ENCODE measurements at places on chromosomes 4 and X.

- no peak for DNase-seq
Observed at GRCh38 chr4:127138586-127138985, 494.2 kb upstream of the INTU start.

DNA sequence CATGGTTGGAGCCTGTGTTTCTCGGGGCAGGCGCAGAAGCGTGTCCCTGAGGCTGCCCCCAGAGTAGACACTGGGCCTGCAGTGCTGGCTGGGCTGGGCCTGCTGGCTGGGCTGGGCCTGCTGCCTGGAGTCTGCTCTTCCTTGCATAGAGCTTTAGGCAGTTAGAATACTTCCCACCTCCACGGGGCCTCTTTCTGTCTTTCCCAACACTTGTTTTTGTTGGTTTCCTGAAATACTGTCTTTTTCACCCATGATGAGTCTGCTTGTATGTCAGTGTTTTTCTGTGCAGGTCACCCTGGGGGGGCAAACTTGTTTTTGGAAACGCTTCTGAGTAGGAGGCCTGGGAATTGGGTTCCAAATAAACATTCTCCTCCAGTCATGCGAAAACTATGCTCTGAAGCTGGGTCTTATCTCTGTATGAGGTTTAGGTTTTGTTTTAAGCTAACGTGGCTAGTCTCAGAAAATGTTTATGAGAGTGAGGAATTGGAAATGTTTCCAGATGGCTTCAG lies 32.2 kb downstream of the TRMT44 start:
- DNase-seq: no peak

DNA sequence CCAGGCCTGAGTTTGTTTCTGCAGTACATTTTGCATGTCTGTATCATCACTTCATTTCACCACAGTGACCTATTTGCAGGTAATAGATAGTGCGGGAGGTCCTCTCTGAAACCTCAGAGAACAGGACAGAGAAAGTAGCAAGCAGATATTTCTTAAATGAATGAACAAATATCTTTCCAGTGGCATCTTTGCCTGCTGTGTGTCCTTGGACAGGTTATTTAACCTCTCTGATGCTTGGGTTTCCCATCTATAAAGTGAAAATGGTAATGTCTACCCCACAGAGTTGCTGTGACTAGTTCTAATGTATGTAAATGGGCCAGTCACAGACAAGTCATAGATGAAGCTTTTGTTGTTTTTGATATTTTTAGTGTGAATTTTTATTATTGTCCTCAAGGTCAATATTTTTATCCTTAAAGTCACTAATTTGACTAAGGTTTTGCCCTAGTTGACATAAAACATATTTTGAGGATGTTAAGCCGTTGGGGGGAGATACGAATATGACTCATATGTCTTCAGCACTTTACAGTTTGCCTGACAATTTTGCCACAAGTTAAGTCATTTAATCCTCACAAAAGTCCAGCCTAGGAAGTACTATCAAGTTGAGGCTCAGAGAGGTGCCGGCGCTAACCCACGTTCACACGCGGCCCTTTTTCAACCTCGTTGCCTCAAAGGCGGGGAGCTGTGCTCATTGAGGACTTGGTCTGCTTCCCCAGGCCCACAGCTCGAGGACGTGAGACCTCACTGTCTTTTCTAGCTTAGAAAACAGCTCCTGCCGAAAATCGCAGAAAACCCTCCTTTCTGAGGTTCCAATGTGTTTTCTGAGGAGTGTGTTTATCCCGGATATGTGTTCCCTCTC lies 126.7 kb upstream of the STX18 start:
- no peak for DNase-seq

- DNase-seq: peak; percentile 45
Observed at GRCh38 chrX:133726211-133726630, 259.2 kb downstream of the GPC3 start.

GRCh38 chr4:188439641-188440311 lies 300.5 kb downstream of the TRIML1 start:
- peak; percentile 21 for DNase-seq

- no peak for DNase-seq
Observed at GRCh38 chr4:65646136-65646535, 24.2 kb downstream of the EPHA5 start.

DNA sequence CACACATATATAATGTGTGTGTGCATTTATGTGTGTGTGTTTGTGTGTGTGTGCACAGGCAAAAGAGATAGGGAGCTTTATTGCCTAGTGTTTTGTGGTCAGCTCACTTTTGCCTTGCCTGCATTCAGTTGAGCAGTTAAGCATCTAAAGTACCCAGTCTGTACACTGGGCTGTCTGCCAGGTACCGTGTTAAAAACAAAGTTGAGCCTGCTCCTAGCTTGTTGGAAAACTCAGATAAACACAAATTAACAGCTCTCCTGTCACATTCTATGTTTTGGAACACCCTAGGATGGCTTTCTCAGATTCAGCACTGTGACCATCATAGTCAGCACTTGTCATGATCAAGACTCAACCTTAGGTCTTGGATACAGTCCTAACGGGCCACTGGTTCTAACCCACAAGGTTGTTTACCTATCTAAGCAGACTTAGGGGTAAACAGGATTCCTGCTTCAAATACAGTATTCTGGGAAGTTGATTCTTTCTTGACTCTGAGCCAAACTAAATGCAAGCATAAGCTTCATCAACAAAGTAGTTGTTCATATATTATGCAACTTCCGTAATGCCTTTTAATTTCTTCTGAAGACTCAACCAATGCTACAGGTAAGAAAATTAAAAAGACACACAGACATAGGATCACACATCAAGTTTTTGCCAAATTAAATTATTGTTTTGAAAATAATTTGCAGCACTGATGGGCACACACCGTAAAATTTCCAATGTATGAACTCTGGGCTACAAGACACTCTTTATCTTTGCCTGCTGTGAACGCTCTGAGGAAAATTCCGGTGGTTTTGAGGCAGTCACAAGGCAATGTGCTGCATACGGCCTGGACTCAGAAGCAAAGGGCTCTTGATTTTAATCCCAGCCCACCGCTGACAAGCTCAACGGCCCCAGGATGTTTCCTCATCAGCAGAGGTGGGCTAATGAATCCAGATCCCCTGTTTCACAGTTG lies 11.3 kb upstream of the CD99 start:
- DNase-seq: no peak

DNA sequence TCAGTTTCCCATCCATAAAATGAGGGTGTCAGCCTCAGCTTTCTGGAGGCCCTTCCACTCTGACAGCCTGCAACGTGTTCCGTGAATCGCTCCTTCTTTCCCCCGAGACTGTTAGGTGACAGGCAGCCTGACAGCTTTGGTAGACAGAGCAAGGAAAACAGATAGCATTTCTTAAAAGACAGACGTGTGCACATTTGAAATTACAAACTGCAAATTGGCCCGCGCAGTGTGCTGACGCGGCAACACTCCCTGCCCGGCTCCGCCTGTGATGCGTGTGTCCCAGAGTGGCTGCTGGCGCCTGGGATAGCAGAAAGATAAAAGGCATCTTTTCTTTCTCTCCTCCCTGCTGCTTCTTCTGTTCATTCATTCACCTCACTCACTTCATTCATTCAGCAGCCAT lies 245.3 kb downstream of the AFAP1 start:
- DNase-seq: no peak

- DNase-seq: no peak
Observed at GRCh38 chr4:73345399-73345975, 58.6 kb upstream of the ALB start.

DNA sequence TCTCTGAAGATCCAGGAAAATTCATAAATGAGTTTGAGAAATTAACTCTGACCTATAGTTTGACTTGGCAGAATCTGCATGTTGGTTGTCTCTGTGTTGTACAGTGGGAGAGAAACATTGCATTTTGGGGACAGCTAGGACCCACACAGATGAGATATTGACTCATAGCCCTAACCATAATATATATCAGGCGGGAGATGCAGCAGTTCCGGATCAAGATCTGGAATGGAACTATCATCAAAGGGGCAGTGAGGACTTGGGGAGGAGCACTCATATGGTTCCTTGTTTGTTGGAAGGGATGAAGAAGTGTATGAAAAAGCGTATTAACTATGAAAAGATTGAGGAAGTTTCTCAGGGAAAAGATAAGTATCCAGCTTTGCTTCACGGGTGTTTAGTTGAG lies 14.0 kb downstream of the CXCL2 start:
- no peak for DNase-seq

DNA sequence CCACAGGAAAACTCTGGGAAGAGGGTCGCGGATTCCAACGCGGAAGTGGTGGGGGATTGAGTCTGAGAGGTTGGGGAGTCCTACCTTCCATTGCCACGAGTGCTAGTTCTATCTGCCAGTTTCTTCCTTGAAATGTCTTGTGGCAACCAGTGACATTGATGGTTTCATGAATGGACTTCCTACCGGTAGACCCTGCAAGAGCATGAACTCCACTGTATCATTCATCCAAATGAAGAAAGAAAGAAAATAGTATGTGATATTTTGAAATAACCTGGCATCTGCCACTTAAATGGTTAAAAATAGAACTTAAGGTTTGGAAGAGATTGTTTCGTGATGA lies 1.1 kb upstream of the SLC10A7 start:
- no peak for DNase-seq

GRCh38 chr4:147590249-147590920 lies 26.8 kb upstream of the TMEM184C start:
- DNase-seq: peak; percentile 11

- no peak for DNase-seq
Observed at GRCh38 chr4:14008494-14008893, 381.0 kb upstream of the BOD1L1 start.

DNA sequence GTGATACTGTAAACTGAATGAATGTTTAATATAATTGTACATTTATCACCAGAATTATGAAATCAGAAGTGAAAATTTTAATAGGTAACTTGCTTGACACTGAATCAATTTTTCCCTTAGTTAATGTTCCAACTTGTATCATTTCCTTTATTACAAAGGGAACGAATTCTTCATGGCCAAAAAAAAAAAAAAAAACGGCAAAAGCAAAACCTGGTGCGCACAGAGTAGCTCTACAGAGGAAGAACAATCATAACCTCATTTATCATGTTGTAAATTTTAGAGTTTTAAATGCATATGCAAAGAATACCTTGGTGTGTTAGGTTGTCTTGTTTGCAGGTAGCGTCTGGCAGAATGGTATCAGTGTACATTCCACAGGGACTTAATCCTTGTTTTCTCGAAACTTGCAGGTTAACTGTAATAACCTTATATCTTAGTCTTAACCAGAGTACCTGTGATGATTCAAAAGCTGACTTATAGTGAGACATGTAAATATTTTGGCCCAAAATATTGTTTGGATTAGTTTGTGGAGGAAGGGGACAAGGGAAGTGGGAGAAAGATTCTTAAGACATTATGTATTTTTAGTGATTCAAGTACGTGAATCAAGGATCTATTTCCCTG lies 70.0 kb downstream of the NPNT start:
- no peak for DNase-seq

DNA sequence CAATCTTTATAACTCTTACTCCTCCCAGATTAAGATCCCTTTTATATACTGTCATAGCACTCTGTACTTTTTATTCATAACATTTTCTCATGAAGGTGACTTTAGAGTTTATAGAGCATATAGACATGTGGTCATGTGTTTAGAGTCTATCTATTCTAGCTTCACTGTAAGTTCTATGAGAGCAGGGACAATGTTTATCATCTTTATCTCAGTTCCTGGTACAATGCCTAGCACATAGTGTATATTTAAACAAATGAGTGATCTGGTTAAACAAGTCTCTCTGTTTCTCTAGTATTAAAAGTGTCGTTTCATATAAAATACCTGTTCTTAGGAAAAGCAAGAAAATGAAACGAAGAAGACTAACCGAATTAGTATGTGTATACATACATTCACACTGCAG lies 3.2 kb downstream of the CXCL6 start:
- no peak for DNase-seq

DNA sequence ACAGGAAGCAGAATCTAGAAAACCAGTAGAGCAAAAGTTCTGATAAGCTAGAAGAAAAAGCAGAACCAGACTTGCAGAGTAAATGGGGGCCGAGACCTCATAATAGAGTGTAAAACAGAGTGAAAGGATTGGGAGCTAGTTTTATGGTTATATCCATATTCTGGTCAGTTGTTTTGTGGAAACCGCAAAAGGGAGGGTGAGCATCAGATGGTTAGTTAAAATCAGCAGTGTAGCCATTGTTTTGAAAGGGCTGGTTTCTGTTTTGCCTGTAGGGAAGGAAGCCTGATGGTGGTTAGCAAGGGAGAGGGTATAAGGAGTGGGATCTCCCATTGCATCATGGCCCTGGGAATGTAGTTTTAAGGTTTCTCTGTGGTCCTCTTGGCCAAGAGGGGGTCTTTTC lies 17.2 kb upstream of the CCNI start:
- no peak for DNase-seq

DNA sequence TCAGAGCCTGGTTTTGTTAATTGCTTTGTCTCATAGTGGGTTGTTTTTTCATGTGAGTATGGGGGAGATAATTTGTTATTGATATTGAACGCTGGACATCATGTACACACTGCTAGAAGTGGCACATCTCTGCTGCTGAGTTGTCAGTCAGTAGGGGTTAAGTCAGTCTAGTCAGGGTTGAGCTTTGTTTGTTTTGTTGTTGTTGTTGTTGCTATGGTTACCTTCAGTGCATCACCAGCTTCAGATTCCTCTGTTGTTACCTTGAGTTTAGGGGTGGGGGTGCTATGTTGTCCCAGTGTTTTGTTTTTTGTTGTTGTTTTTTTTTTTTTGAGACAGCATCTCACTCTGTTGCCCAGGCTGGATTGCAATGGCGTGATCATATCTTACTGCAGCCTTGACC lies 9.9 kb downstream of the YIPF6 start:
- no peak for DNase-seq

DNA sequence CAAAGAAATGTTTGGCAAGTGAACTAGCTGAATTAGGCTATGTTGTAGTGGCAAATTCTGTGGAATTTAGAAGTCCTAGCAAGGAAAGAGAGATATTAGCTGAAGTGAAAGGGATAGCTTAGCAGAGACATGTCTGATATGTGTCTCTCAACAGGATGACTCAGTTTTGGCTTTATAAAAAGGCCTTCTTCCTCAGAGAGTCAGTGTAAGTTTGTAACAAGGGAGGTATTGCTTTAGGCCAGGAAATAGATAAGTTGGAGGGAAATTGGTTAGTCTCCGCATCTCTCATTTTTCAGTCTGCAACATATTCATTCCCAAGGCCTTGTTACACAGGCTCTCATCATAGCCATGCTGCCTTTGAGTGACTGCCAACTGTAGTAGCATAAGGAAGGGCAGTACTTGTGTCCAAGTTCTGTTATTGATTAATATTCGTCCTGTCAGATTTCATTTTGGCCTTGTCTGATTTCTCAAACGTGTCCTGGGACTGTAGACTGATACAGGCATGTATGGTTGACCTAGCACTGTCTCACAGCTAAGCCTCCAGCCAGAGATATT lies 4.0 kb downstream of the TMEM164 start:
- DNase-seq: no peak

- DNase-seq: no peak
Observed at GRCh38 chr4:825063-825970, 612 bp downstream of the CPLX1 start.

GRCh38 chr4:188958346-188958745 lies 819.1 kb downstream of the TRIML1 start:
- DNase-seq: no peak

- DNase-seq: no peak
Observed at GRCh38 chr4:98474408-98474844, 184.0 kb downstream of the TSPAN5 start.
